ENCODE measurements at places on chromosomes 12 and 14.

DNA sequence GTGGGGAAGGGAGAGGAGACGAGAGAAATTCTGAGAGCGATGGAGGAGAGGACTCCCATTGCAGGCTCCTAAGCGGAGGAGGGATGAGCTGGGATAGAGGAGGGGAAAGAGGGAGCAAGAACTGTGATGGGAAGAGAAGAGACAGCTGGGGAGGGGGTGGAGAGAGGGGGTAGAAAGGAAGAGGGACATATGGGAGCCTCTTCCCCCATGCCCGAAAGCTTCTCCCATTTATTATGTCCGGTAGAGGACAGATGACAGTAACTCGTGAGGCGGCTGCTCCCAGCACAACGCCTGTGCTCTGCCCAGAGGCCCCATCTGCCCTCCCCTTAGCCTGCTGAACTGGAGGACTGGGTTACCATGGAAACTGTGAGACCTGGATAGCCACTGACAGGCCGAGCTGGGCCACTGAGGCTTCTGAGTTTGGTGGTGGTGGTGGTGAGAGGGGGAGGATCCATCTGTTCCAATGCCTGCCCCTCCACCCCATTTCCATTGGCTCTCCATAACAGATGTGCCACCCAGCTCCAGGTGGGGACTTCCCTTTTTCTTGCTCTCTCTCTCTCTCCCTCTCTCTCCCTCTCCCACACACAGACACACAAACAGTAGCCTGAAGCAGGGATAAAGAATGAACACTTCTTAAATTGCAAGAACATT, 8.3 kb downstream of the CPNE6 start:
- no peak for DNase-seq

DNA sequence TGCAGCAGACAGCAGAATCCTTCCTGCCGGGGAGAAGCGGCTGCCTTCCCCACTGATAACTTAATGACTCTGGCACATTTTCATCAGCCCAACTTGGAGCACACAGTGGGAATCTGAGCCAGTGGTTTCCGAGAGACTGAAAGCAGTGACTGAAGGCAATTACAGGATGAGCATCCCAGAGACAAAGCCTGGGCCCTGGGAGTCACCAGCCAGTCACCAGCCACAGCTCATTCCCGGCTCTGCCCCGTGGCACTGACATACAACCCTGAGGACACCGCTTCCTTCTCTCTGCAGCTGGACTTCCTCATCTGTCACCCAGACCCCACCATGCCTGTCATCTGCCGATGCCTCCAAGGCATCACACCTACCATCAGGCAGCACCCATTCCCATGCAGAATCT, 192.3 kb downstream of the DPF3 start:
- DNase-seq: no peak

DNA sequence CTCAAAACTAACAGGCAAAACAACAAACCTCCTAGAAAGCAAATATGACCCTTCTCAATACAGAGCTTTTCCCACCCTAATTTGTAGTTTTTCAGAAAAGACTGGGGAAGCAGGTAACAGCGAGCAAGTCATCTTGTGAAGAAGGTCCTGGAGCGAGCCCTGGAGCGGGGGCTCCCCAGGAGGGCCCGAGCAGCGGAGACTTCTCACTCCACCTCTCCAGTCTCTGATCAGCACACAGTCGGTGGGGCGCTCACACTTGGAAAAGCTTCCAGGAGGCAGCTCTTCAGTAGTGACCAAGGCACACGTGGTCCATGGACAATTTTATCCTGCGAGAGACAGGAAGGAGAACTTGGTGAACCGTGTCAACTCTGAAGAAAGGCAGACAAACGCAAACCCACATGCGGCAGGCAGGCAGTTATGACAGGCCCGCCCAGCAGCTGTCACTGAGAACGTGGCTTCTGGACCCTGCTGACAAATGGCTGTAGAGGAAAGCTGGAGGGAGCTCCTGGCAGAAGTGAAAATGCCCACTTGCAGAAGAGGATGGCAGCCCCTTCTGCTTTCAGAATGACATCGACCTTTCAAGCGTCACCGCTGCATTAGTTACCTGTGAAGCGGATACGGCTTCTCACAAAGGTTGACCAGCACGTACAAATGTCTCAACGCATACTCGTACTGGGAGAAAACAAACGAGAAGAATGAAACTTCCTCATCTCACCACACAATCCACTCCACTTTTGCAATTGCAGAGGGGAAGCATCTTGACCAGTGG, 44.2 kb downstream of the LGMN start:
- DNase-seq: no peak

DNA sequence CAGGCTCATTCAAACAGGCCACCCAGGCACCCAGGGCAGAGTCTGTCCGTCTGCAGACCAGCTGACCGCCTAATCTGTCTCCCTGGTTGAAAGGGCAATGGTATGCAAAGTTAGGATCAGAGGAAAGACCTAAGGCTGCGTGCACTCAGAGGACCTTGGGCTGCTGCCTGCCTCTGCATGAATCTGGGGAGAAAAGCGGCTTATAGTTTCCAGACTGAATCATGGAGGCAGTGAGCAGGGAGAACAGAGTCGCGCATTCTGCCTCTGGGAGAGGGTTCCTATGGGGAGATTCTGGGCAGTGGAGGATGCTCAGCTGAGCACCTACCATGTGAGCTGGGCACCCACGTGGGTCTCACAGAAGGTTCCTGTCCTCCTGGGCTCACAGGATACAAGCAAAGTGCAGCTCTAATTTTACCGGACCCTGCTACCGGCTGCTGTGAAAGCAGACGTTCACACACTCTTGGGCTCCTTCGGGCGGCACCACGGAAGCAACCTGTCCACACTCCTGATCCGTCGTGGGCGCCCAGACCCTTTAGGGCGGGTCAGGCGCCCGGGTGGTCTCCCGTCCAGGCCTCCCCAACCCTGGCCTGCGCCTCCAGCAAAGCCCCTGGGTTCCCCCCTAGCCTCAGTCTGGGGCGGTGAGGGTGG, 772 bp downstream of the SCARB1 start:
- DNase-seq: no peak

- no peak for DNase-seq
These were observed 67.6 kb upstream of the TTC7B start for GRCh38 chr14:90883782-90884181.

DNA sequence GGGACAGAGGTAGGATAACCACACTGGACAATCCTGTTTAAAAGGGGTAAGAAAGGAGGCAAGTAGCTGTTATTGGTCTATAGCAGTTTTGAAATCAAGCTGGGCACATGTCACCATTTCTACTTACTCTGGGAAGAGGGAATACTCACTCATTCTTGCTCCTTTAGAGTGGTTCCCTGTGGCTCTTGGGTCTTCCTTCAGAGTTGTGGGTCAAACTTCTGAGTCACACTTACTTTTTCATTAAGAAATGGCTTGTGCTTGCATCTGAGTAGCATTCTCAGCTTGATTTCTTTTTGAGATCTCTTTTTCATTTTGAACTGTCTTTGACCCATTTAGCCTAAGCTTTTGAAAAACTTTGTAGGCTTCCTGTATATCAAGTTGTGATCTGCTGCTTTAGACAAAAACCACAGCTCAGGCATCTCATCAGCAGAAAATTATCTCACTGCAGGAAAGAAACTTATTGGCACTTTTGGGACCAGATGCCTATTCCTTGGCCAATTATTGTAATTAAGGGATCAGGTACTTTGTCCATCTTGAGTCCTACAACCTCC, 122.2 kb downstream of the AEBP2 start:
- no peak for DNase-seq

GRCh38 chr12:123474485-123475245, 16.7 kb downstream of the SNRNP35 start:
- no peak for DNase-seq

DNA sequence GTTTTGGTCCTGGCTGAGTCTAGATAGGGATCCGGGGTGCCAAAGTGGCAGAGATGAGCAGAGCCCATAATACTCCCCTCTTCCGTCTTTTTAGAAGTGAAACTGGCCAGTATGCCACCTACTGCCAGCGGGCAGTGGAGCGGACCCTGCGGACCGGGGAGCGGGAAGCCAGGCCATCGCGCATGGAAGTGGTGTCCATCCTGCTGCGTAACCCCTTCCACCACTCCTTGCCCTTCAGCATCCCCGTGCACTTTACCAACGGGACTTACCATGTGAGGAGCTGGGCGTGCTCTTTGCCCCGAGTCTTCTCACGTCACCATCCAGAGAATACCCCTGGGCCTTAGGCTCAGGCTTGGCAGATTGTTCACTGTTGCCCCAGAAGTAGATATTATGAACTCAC, 21.0 kb downstream of the PIGH start:
- DNase-seq: no peak

GRCh38 chr12:49932023-49932422, 18.5 kb upstream of the AQP2 start:
- no peak for DNase-seq

- no peak for DNase-seq
These were observed 116.4 kb downstream of the DICER1 start for GRCh38 chr14:95040708-95041476.

DNA sequence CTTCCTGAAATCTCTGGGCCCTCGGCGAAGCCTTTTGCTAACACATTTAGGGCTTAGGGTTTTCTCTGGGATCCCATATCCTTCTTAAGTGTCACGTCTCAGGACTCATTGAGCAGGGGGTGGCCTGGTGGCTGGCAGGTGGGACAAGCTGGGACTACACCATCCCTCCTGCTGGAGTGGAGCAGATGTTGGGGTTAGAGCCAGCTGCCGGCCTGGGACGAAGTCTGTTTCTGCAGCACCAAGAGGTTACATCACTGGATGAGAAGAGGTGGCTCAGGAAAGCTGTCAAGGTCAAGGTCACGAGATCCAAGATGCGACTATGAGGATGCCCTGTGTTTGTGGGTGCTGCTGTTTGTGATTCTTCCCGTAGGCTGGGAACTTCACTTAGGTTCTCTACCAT, 16.3 kb downstream of the SMCO2 start:
- DNase-seq: no peak

DNA sequence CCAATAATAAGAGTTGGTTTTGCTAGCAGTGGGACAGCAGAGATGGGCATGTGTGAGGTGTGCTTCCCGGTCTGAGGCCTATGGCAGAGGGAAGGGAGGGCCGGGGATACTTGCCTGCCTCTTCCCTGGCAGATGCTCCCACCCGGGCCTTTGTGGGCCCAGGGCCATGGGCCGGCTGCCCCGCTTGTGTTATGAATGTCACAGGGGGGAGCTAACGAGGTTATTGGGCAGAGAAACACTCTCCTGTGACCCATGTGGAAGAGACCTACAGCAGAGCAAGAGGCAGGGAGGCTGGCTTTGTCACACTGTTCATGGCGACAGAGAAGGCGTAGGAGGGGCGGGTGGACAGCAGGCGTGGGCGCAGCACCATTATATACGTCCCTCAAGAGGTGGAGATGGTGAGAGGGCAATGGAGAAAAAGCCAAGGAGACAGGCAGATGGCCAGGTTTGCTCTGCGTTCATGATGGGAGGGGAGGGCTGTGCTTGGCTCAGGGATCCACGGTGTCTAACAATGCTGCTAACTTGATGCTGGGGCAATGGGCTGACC, 13.3 kb downstream of the CCND2 start:
- DNase-seq: no peak

- DNase-seq: no peak
These were observed 5.2 kb downstream of the RHOF start for GRCh38 chr12:121788176-121788818.
